CD4-positive, alpha-beta T cell treated with Interferon gamma for 1 hour (primary cell): ENCODE measurements at places on chromosomes 1 and 21.
A peak's percentile ranks its signal among the peaks of the same experiment; 100 is the strongest.

DNA sequence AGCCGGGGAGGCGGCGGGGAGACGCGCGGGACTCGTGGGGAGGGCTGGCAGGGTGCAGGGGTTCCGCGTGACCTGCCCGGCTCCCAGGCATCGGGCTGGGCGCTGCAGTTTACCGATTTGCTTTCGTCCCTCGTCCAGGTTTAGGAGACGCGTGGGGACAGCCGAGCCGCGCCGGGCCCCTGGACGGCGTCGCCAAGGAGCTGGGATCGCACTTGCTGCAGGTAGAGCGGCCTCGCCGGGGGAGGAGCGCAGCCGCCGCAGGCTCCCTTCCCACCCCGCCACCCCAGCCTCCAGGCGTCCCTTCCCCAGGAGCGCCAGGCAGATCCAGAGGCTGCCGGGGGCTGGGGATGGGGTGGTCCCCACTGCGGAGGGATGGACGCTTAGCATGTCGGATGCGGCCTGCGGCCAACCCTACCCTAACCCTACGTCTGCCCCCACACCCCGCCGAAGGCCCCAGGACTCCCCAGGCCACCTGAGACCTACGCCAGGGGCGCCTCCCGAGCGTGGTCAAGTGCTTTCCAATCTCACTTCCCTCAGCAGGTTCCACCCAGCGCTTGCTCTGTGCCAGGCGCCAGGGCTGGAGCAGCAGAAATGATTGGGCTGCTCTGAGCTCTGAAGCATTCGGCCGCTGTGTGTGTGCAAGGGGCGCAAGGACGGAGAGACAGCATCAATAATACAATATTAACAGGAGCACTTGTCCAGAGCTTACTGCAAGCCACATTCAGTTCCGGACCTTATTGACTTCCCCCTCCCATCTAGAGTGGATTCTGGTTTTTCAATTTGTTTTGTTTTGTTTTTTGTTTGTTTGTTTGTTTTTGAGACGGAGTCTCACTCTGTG lies 10.3 kb downstream of the SIM2 start:
- no peak for DNase-seq

- DNase-seq: no peak
These were observed 6.6 kb upstream of the ADORA3 start for GRCh38 chr1:111509997-111510375.

GRCh38 chr1:92901699-92902405 lies 59.4 kb downstream of the DIPK1A start:
- no peak for DNase-seq

DNA sequence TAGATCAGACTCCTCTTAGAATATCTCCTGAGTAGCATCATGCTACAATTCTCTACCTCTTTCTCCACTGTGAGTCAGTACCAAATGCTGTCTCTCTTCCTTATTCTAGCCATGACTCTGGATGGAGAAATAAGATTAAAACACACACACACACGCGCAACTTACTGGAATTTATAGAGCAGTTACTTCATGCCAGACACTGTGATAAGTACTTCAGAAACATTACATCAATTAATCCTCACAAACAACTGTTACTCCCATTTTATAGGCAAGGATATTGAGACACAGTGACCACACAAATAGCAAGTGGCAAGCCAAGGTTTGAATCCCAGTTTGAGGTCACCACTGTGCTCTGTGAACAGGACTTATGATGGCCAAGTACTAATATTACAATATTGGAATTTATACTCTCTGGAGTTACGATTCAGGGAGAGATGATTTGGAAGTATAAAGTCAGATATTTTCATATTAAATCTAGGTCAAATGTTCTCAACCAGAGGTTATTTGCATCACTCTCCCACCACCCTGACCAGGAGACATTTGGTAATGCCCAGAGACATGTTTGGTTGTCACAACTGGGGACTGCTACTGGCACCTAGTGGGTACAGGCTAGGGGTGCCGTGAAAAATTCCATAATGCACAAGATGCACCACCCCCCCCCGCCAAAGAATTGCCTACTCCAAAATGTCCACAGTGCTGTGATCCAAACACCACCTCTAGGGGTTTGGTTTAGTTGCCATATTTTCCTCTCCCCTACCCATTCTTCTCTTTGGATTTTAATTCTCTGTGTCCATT lies 221.6 kb downstream of the LTN1 start:
- no peak for DNase-seq

DNA sequence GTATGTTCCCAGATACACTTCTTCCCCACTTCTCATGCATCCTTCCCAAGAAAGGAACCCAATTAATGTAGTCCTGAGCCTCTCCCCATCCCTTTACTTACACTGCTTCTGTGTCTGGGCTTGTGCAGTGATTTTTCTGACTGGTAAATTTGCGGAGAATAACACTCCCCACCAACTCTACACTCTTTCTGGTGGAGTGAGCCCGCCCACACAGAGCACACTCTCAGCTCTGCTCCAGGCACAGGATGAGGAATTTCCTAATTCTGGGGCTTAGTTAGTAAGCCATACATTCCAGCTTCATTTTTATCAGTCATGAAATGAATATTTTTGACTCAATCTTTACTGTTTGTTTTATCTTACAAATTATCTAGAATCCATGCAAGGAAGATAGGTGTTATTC lies 38.6 kb downstream of the FMO4 start:
- DNase-seq: no peak

GRCh38 chr1:227959325-227959860 lies 11.7 kb upstream of the WNT9A start:
- no peak for DNase-seq

DNA sequence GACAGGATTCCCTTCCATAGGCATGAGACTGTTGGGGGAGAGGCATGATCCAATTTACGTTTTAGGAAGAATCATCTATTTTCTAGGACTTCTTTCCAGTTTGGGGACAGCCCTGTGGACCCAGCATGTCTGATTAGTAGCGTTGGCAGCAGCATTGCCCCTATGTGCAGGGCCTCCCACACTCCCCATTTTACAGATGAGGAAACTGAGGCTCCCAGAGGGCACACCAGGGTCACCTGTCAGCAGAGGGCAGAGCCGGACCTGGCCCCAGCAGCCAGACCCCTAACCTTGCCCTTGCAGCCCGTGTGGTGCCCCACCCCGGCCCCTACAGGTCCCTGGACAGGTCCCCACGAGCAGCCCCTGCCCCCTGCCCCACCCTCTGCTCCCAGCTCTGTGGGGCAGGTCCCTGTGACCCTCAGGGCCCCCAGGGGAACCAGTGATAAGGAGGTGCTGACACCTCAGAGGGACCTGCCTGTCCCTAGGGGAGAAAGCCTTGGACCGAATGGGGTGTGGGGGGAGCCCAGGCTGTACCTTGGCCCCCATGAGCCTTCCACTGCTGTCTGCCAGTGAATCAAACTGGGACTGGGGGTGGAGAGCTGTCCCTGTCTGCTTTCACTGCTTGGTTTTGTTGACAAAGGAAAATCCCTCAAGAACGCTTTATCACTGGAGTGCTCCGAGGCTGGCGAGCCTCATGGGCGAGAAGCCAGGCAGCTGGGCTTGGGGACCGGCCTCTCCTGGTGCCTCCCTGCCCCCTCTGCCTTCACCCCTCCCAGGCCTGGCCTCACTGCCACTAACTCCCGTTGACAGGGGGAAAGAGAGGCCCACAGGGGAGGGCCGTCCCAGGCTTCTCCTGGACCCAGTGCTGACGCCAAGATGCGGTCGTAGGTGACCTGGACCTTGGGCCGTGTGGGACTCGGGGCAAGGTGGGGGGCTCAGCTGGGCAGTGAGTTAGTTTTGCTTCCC lies 39.4 kb upstream of the CCDC27 start:
- DNase-seq: no peak

GRCh38 chr1:29259802-29260441 lies 23.6 kb downstream of the PTPRU start:
- peak; percentile 4 for DNase-seq

- DNase-seq: peak; percentile 10
These were observed 65.1 kb downstream of the RIPK4 start for GRCh38 chr21:41701749-41702148.

DNA sequence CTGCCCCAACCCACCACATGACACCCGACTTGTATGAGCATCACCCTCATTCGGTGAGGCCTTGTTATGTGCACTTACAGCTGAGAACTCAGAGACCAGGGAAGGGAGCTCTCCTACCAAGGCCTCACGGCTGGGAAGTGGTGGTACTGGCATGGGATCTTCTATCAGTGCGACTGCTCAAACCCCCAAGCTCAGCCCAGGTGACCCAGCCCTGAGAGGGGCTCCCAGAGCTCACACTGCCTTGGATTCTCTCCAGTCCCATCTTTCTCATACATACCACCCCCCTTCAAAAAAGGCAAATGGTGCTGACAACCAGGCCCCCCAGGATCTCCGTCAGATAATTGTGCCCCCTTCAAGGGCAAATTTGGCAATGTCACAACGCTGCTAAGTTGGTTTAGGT lies 777 bp upstream of the PLA2G2F start:
- no peak for DNase-seq

- DNase-seq: no peak
These were observed 3.0 kb downstream of the CNR2 start for GRCh38 chr1:23910144-23910543.

GRCh38 chr1:172637522-172637921 lies 21.4 kb upstream of the FASLG start:
- no peak for DNase-seq

- DNase-seq: no peak
These were observed 98.0 kb upstream of the C1orf174 start for GRCh38 chr1:3998086-3998485.

- DNase-seq: no peak
These were observed 18.8 kb downstream of the MX1 start for GRCh38 chr21:41444703-41445464.

GRCh38 chr1:219490566-219490965 lies 122.3 kb downstream of the ZC3H11B start:
- no peak for DNase-seq

DNA sequence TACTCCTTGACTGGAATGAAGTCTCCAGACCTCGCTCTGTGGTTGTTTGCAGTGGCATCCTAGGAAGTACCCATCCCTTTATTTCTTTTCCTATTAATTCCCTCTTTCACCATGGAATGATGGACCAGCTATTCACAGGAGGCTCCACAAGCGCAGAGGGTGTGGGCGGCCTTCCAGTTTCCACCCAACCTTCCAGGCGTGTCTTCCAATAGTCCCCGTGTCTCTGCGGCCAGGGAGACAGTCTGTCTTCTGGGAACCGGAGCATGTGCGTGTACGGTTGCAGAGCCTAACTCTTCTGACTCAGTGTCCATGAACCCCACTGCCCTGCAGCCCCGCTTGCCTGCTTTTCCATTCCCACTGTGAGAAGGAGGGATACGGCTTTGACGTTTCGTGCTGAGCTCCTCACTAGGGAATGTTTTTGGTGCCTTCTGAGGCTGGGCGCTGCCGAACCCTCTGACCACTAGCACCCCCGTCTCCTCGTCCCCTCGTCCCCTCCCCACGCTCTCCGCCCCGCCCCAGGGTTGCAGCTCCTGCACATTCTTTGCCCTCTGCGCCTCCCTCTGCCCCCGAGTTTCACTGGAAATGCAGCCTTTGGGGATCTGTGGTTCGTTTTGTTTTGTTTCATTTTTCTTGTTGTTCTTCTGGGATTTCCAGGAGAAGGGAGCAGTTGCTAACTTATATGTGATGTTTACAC lies 26.3 kb upstream of the FAM3B start:
- DNase-seq: no peak

- DNase-seq: no peak
These were observed 56.4 kb downstream of the DIP2A start for GRCh38 chr21:46515109-46515508.

- no peak for DNase-seq
These were observed 98.3 kb upstream of the FMN2 start for GRCh38 chr1:239993366-239993765.

DNA sequence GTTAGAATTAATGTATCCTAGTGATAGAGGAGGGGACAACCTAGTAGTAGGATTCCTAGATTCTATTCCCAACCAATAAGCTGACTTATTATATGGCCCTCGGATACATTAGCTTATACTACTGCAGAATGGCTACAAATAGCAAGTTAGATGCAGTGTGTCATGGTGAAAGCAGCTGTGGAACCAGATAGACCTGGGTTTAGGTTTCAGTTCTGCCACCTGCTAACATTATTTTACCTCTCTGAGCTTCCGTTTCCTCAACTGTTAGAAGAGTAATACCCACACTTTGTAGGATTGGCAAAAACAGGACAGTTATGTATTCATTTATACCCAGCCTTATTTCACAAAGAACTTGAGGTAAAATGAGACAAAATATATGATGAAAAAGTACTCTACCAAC lies 21.6 kb upstream of the MAGOH start:
- no peak for DNase-seq

GRCh38 chr1:161482610-161483009 lies 22.6 kb upstream of the FCGR2A start:
- DNase-seq: no peak

- no peak for DNase-seq
These were observed 2.8 kb upstream of the SSU72 start for GRCh38 chr1:1577367-1578011.

DNA sequence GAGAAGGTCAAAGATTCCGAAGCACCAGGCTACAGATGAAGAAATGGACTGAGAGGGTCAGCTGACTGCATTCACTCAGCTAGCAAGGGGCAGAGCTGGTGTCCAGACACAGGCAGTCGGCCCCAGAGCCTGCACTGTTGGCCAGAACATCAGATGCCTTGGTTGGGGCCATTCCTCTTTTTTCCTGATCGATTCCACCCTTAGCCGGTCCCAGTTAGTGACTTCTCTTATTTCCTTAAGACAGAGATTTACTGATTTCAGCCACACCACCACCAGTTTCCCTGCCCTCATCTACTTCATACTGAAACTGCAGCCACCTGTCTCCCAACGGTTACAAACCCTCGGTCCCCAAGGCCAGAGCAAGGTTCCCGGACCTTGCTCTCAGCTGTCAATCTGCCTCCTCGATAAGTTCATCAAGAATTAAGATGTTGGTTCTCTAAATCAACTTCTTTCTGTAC lies 11.5 kb downstream of the CD58 start:
- no peak for DNase-seq

GRCh38 chr1:77406661-77407060 lies 124.8 kb downstream of the AK5 start:
- no peak for DNase-seq

- no peak for DNase-seq
These were observed 173.9 kb downstream of the LTN1 start for GRCh38 chr21:28818663-28819278.

DNA sequence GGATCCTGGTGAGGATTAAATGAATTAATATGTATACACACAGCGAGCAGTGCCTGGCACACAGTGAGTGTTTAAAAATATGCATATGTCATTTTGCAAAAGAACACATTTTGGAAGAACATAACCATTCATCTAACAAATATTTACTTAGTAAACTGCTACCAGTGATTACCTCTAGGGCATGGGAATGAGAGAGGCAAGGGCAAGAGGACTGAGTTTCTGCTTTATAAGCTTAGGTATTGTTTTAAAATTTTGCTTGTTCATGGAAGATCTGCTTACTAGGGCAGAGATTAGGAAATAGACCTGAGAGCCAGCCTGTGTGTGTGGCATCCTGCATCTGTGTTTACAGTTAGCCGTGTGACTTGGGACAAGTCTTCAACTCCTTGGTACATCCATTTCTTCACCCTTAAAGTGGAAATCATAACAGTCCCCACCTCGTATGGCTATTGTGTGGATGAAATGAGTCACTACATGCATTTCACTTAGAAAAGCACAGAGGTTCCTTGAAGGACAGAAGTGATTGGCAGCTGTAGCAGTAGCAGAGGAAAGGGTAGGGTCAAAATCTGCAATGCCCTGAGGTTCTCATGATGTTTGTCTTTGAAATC lies 198.5 kb upstream of the FMN2 start:
- DNase-seq: no peak

- no peak for DNase-seq
These were observed 11.8 kb upstream of the RNPC3 start for GRCh38 chr1:103513711-103514110.

- DNase-seq: no peak
These were observed 31.7 kb upstream of the TADA1 start for GRCh38 chr1:166907763-166908162.

- DNase-seq: no peak
These were observed 139.2 kb downstream of the TM2D1 start for GRCh38 chr1:61585714-61586113.
